ENCODE measurements at places on chromosomes 12 and 14.

- peak; percentile 53 for DNase-seq
Measured at GRCh38 chr12:107903341-107904061, 129.0 kb downstream of the ASCL4 start.

DNA sequence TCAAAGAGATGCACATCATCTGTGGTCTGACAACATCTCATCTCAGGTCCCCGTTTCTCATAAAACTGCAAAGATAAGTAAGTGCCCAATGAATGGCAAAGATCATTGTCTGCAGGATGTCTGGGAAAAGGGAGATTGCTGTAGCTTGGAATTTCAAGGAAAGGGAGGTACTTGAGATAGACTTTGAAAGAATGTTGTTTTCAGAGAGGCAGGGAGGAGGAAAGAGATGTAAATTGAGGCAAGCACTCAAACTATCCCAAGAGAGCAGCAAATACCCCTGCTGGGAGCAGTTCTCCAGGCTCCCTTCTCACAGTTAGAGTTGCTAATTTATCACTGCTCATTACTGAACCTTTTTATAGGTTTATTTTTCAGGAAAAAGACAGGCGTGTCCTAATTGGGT lies 107.1 kb downstream of the MYRFL start:
- no peak for DNase-seq

- peak; percentile 63 for DNase-seq
Measured at GRCh38 chr12:29223426-29223825, 74.3 kb downstream of the FAR2 start.

GRCh38 chr12:3489057-3489456 lies 1.9 kb upstream of the PRMT8 start:
- no peak for DNase-seq

- DNase-seq: peak; percentile 74
Measured at GRCh38 chr12:91877456-91878235, 268.0 kb downstream of the BTG1 start.

DNA sequence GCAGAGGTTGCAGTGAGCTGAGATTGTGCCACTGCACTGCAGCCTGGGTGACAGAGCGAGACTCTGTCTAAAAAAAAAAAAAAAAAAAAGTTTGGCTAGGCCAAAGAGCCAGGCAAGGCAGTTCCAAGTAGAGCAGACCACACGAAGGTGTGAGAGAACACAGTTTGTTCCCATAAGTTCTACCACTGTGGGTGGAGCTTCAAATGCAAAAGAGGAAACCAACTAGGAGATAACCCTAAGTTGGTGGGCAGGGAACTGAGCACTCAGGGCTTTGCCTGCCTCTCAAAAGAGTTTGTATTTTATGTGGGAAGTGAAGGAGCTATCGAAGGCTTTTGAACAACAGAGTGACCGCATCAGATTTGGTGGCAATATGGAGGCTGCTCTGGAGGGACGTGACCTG lies 15.1 kb downstream of the SOCS2 start:
- peak; percentile 53 for DNase-seq

DNA sequence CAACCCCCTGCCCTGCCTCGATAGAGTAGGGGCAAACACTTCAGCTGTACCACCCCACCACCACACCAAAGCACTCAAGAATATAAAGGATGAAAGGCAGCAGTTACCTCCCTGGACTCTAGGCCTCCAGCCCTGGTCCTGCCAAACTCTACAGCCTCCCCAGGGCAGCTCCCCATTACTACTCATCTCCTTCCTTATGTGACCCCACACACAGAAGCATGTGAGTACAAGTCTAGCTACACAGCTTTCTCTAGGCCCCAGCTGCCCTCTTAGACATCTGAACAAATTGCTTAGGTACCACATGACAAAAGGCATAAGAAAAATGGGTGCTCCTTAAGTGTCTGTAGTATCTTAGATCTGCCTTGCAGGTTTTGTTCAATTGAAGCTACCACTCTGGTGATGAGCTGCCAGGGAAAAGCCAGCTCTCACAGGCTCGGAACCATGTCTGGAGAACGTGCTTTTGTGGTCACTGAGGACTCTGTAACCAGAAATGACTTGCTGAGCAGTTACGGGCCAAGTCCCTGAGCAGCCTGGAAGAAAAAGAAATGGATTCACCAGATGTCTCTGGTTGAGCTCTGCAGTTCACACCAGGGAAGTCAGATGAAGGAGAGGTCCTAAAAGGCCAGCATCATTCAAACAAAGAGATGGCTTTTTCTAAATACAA lies 32.8 kb downstream of the FMNL3 start:
- DNase-seq: peak; percentile 30

- peak; percentile 12 for DNase-seq
Measured at GRCh38 chr12:112979041-112979680, 842 bp downstream of the OAS2 start.

GRCh38 chr12:128551266-128551665 lies 272.5 kb downstream of the SLC15A4 start:
- DNase-seq: no peak

DNA sequence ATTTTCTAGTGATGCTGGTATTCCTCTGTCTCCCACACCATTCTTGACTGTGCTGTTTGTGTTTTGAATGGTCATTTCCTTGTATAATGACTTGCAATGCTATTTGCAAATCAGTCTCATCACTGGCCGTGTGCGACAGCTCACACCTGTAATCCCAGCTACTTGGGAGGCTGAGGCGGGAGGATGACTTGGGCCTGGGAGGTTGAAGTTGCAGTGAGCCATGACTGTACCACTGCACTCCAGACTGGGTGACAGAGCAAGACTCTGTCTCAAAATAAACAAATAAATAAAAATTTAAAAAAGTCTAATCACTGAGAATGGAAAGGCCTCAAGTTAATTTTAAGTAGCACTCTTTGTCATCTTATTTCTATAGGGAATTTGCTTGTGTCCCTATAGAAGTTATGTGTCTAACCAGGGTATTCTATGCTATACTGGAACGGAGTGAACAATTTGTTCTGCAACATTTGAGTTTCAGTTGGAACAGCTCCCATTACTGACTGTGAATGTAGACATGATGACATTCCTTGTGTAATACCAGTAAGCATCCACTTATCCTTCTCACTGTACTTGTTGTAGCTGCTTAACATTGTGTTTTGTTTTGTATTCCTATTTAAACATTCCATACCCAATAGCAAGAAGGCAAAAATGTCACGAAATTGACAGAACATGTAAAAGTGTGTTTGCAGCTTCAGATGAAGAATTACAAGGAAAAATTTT lies 126.3 kb downstream of the MGST1 start:
- no peak for DNase-seq

DNA sequence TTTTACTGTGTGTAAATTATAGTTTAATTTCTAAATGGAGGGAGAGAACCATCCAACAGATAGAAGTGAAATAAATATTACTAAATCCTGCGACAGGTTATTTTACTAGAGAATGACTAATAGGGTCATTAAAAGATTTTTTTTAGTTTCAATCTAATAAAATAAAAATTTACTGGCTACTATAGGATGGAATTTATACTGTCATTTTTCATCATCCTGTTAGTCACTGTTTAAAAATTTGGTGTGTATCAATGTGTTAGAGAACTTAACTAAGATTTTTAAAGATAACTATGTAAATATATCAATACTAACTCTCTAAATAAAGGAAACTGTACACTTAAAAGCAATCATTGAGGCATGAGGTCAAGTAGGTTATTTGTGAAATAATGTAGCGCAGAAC lies 41.1 kb upstream of the CDKN3 start:
- no peak for DNase-seq

GRCh38 chr12:2479851-2480535 lies 314.8 kb upstream of the FKBP4 start:
- peak; percentile 27 for DNase-seq

DNA sequence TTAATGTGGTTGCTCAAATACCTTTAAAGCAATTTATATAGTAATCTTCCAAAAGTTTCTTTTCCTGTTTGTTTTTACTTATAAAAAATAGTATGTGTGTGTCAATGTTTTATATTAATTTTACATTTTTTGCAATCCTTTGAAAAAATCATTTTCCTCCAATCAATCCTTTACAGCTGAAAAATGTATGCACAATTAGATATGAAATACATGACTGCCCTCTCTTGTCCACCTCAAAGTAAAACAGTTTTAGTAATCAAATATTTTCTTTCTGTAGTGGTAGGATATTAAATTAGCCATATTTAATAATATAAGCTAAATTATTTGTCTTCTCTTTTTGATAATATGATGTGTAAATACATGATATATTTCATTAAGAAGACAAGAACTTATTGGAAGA lies 269.9 kb downstream of the ADAMTS20 start:
- DNase-seq: no peak

GRCh38 chr12:80053051-80053790 lies 46.1 kb upstream of the OTOGL start:
- DNase-seq: no peak

- peak; percentile 12 for DNase-seq
Measured at GRCh38 chr12:109302358-109302757, 6.7 kb downstream of the FOXN4 start.

- DNase-seq: no peak
Measured at GRCh38 chr12:113643177-113643974, 171.7 kb upstream of the LHX5 start.

DNA sequence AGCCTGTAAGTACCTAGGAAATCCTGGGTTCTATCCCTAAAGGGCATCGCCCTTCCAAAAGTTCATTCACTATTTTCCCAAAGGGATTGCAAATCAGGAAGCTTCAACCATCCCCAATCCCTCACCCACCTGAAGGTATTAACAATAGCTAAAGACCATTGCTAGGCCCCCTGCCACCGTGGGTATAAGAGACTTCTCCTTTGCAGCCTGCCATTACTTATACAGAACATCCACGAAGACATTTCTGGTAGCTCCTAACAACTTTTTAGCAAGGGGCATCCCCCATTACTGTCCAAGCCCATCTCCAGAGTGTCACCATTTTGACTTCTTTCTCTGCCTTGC lies 384 bp upstream of the SMUG1 start:
- DNase-seq: no peak

DNA sequence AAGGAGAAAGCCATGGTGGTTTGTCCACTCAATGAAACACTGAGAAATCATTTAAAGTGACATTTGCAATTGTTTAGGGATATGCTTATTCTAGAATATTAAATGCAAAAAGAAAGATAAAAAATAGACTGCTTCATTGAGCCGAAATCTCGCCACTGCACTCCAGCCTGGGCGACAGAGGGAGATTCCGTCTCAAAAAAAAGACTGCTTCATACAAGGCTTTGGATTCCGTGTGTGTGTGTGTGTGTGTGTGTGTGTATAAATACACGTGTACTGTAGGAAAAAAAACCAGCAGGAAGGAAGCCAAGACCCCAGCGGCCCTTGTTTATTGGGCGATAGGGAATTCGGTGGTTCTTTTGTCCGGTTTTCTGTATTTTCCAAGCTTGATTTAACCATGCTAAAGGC lies 3.2 kb upstream of the ZNF839 start:
- peak; percentile 43 for DNase-seq

DNA sequence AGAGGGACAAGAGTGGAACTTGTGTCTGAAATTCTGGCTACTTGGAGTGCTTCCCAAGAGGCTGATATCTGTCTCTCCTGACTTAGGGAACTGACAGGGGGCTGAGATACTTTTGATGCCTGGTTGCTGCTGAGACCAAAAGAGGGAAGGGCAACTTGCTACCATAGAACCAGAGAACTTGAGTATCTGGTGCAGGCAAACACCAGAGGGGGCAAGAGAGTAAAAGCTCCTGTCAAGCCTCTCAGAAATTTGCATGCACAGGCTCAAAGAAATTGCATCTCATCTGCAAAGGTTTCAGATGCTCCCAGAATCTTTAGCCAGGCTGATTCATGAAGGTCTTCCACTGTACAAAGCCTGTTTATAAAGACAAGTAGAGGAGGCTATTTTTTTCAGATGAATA lies 391.3 kb upstream of the FOXG1 start:
- peak; percentile 15 for DNase-seq

GRCh38 chr12:114729731-114730130 lies 45.8 kb upstream of the TBX3 start:
- DNase-seq: no peak

Data from inflammatory macrophage treated with lipopolysaccharide for 1 hour (primary cell).